AG10803 (cell line): ENCODE measurements at places on chromosomes 3 and 15.
A peak's percentile ranks its signal among the peaks of the same experiment; 100 is the strongest.

DNA sequence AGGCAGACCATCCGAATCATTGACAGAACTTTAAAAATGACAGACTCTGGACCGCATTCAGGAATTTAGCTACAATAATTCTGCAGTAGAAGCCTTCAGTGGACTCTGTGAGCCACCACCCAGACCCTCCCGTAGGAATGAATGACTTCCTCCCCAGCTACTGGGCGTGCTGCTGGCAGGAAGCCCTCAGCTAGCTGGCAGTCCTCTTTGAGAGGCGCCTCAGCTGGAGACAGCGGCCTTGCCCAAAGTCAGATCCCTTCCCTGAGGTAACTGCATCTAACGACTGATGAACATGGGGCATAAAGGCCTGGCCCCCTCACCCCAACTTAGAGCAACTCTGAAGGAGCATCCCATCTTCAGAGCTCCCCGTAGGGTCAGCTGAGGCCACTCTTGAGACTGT lies 25.8 kb downstream of the CRABP1 start:
- DNase-seq: peak; percentile 47

GRCh38 chr3:157159037-157159761 lies 748 bp downstream of the CCNL1 start:
- DNase-seq: peak; percentile 46

GRCh38 chr3:32814361-32814760 lies 3.4 kb upstream of the TRIM71 start:
- DNase-seq: no peak

GRCh38 chr15:43107751-43108150 lies 1.9 kb upstream of the UBR1 start:
- DNase-seq: no peak

GRCh38 chr3:79361748-79362378 lies 405.9 kb downstream of the ROBO1 start:
- peak; percentile 45 for DNase-seq

- peak; percentile 56 for DNase-seq
These were observed 77.7 kb downstream of the OCA2 start for GRCh38 chr15:28021281-28022039.

GRCh38 chr3:183265834-183266417 lies 12.9 kb downstream of the B3GNT5 start:
- DNase-seq: peak; percentile 44

DNA sequence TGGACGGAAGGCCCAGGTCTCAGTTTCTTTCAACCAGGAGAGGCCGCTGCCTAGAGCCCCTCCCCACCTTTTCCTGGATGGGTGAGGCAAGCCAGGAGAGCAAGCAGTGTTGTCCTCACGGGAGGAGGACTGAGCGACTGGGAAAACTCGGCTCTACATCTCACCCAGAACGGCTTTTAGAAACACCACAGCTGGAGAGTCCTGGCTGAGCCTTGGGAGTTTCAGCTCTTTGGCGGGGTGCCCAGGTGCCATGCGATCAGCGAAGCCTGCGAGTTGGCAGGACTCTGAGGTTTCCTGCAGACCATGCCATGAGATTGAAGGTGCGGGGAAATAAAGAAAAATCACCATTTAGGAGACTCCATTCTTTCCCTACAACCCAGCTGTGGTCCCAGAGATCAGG lies 26.0 kb downstream of the PPCDC start:
- peak; percentile 32 for DNase-seq

DNA sequence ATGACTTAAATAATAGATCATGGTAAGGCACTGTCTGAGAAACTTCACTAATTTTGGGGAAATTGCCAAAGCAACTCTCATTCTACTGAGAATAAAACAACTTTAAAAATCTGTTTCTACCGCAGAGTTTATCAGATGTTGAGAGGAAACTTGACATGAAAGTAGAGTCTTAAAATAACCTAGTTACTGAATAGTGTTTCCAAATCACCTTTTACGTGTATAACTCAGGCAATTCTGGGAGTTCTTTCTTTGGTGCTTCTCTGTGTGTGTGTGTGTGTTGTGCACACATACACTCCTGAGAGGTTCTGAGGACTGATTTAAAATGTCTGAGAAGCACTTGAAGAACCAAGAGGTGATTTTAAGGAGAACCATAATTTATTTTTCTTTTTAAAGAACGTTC lies 236.6 kb downstream of the SV2B start:
- no peak for DNase-seq

GRCh38 chr3:60754617-60755016 lies 496.6 kb downstream of the FHIT start:
- DNase-seq: peak; percentile 80

- DNase-seq: no peak
These were observed 664 bp upstream of the PIK3CA start for GRCh38 chr3:179147514-179147872.

GRCh38 chr3:62870321-62870720 lies 4.9 kb downstream of the CADPS start:
- peak; percentile 40 for DNase-seq

- no peak for DNase-seq
These were observed 1.4 kb upstream of the AP4E1 start for GRCh38 chr15:50906954-50907600.

- no peak for DNase-seq
These were observed 41.3 kb downstream of the ST6GAL1 start for GRCh38 chr3:186971578-186971977.

DNA sequence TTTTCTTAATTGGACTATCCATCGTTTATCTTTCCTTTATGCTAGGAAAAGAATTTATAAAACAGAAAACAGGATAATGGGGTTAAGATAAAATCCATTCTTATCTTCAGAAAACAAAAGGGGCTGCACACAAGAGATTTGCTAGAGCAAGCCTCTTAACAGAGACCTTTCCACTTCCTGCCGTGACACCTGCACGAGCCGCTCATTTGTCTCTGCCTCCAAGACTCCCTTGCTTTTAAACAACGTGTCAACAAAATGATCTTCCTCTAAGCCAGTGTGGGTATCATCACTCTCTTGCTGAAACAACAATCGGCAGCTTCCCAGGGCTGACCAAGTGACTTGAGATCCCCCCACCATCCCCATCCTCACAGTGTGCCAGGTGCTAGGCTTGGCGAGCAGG lies 33.1 kb downstream of the GABRB3 start:
- no peak for DNase-seq

GRCh38 chr3:48409291-48410201 lies 20.3 kb downstream of the PLXNB1 start:
- DNase-seq: no peak

GRCh38 chr3:5191555-5192304 lies 4.2 kb downstream of the EDEM1 start:
- DNase-seq: no peak

DNA sequence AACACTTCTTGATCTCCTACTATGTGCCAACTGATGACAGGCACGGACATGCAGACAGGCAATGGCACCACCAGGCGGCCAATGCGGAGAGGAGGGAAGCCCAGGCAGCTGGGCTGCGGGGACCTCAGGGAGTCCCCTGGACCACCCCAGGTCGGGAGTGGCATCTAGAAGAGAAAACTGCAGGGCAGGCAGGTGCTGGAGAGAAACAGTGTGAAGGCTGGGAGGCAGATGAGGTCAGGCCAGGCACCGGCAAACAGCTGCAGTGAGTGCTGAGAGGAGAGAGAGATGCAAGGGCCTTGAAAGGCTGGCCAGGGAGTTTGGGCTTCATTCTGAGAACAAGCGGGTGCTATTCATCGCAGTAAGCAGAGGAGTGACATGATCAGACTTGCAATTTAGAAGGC lies 29.1 kb downstream of the SLC6A1 start:
- no peak for DNase-seq

DNA sequence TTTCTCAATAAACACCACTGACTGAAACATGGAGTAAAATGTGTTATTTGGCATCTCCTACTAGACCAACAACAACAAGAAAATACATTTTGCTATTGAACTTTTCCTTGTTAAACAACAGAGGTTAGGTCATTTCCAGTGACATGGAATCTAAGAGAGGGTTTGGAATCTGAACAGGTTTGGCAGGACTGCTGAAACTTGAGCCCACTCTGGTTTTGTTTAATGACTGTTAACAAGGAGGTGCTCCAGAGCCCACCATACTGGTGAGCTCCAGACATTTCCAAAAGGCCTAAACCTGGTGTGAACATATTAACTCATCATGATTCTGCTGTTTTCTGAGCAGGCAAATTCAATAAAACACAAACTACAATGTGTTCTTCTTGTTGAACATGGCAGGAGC lies 330.7 kb upstream of the TRIM42 start:
- DNase-seq: no peak

GRCh38 chr15:63380151-63380807 lies 1.4 kb downstream of the CA12 start:
- no peak for DNase-seq

DNA sequence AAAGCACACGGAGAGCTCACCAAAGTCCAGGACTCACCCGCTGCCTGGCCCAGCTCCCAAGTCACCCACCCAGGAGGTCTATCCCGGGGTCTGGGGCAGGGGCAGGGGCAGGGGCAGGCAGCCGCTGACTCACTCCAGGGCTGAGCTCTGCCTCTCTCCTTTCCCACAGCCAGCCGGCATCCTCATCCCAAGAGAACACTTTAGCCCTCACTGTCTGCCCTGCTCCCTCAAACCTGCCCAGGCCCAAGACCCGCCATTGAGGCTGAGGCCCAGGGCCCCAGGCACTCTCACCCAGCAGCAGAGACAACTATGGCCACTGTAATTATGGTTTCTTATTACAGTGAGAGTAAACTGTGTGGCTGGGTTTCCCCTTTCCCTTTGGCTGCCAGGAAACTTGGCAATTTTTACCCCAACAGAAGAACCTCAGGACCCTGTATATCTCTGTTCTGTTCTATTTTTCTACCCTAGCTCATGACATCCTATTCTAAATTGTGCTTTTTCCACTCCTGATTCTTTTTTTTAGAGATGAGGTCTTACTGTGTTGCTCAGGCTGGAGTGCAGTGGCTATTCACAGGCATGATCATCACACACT lies 53.0 kb downstream of the IQSEC1 start:
- DNase-seq: no peak

GRCh38 chr3:191502583-191502982 lies 41.6 kb downstream of the PYDC2 start:
- DNase-seq: no peak

DNA sequence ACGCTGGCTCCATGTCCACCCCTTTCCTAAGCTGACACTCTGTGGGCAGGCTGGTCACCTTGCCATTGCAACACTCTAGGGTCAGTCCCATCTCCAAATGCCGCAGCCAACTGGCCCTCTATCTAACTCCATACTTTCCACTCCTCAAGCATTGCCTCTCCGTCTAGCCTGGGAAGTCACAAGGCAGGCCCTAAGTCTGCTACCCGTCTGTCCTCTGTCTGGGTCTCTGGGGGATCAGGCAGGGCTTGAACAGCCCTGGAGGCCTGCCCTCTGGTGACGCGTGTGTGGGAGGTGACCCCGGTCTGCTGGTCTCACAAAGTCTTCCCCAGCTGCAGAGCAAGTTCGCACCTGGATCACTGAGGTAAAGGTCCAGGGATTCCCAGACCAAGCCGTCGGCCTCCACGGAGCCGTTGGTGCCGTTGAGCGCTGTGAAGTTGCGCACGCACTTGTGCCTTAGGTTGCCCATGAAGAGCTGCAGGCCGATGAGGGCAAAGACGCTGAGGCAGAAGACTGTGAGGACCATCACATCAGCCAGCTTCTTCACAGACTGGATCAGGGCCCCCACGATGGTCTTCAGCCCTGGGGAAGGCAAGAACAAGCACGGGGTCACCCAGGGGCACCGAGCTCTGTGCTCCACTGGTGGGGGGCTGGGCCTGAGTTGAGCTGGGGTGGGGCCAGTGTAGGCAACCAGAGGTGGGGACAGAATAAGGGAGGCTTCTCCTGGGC lies 39.9 kb downstream of the SCN5A start:
- DNase-seq: no peak

DNA sequence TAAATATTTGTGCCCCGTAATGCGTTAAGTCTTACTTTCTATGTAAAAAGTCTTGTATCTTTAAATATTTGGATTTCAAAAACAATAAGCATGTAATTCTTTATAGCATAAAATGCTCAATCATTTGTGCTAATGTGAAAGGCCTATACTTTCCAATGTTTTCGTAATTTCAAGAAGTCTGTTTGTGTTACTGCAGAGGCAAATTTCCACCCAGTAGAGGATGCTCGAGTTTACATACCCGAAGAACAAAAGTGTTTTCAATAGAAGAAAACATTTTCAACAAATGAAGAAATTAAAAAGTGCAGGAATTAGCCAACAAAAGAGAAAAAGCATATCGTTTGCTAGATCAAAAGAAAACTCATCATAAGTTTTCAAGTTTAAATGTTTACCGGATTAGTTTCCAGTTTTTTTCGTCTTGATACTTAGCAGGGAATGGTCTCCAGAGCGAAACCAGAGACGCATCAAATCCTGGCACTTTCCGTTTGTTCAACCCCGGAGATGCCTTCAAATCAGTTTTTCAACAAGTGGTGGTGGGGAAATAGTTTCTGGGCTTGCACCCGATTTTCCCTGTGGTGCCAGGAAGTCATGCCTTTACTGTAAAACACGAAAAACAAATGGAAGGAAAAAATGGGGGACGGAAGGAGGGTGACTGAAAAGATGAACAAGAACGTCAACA lies 1.0 kb downstream of the CGGBP1 start:
- DNase-seq: peak; percentile 33

- no peak for DNase-seq
These were observed 98.0 kb downstream of the DTWD1 start for GRCh38 chr15:49718846-49719245.

DNA sequence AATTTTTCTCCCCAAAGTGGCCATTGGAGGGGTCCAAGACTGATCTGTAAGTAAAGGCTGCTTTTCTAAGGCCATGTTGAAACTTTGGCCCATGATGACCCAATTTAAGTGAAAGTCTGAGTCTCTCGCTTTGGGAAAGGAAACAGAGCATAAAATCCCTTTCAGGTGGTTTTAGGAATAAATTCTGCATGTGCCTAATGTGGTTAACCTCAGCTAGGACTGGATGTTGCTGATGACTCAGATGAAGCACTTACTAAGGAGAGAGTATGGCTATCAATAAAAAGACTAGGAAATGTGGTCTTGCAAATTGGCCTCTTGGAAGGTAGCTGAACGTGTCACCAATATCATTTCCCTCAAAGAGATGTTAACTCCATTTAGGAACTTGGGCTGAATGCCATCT lies 458.5 kb downstream of the AGBL1 start:
- no peak for DNase-seq

GRCh38 chr15:67192185-67192820 lies 62.2 kb downstream of the AAGAB start:
- DNase-seq: no peak

DNA sequence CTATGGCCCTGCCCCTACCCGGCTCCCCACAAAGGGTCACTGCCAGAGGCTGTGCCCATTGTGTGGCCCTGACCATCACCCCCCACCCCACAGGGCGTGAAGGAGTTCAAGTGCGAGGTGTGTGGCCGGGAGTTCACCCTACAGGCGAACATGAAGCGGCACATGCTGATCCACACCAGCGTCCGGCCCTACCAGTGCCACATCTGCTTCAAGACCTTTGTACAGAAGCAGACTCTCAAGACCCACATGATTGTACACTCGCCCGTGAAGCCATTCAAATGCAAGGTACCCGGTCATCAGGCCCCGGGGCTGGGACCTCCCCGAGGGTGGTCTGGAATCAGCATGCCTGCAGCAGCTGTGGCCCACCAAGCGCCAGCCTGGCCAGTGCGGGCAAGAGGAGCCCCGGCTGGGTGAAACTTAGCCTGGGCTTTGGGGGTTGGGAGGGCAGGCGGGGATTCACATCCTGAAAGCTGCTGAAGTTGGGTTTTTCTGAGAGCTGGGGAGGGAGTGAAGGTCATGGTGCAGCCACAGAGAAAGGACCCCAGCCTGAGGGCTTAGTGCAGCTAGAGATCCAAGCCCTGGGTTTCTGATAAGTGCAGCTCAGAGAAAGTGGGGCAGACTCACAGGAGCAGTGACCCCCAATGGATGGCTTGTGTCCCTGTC lies 29.2 kb downstream of the IDH2 start:
- DNase-seq: no peak
